Inflammatory macrophage treated with lipopolysaccharide for 1 hour (primary cell): ENCODE measurements at places on chromosomes 16 and 17.

DNA sequence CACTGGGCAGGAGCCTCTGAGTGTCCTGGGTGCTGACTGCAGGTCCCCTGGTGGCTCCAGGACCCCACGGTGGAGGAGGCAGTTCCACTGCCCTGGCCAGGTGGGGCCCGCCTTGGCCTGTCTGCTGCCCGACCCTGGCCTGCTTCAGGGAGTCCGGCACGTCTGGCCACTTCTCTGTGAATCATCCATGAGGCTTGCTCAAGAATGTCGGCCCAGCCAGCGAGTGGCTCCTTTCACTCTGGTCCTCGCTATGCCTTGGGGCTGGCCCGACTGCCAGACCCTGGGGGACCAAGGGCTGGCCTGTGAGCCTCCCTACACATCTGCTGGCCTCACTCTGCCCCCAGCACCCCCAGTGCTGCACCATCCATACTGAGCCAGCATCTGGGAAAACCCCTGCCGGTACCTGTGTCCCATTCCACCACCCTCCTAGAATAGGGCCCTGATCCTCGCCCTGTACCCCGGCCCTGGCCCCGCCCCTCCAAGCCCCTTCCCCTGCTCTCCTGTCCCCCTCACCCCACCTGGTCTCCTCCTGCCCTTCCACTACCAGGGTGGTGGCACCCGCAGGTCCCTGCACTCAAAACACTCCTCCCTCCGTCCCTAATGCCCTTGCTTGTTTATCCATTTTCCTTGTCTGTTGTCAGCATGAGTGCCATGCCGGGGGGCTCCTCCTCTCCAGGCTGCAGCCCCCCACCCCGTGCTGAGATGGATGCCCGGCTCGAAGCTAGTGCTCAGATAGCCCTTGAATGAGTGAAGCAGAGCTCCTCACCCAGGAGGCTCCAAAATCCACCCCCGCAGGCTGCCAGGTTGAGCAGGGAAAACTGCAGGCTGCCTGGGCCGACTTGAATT, 35.5 kb downstream of the ADCY7 start:
- no peak for DNase-seq

DNA sequence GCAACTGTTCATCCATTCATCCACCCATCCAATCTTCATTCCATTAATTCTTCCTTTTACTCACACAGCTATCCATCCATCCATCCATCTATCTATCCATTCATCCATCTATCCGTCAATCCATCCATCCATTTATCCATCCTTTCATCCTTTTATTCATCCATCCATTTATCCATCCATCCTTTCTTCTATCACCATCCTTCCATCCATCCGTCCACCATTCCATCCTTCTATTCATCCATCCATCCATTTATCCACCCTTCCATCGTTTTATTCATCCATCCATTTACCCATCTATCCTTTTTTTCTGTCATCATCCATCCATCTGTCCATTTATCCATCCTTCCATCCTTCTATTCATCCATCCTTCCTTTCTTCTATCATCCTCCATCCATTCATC, 73.0 kb upstream of the FOXF1 start:
- no peak for DNase-seq

DNA sequence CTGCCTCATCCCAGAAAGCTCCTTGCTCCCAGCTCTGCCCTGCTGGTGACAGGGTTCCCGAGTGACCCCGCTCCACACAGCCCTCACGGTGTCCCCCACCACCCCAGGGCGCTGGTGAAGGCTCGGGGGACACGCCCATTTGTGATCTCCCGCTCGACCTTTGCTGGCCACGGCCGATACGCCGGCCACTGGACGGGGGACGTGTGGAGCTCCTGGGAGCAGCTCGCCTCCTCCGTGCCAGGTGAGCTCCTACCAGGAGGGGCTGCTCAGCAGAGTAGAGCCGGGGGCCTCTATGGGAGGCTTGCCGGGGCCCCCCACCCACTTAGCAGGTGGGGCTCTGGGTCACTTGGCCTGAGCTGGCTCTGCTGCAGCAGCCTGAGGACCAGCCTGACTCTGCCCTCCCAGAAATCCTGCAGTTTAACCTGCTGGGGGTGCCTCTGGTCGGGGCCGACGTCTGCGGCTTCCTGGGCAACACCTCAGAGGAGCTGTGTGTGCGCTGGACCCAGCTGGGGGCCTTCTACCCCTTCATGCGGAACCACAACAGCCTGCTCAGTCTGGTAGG, 11.2 kb downstream of the GAA start:
- no peak for DNase-seq

- DNase-seq = no peak
These were observed 26.9 kb downstream of the DNAH2 start for GRCh38 chr17:7744416-7744815.

- DNase-seq = no peak
These were observed 28.8 kb downstream of the HEATR6 start for GRCh38 chr17:60049936-60050335.
